Cortex of kidney (tissue), 1 donor: ENCODE measurements at places on chromosomes 12 and 14.

DNA sequence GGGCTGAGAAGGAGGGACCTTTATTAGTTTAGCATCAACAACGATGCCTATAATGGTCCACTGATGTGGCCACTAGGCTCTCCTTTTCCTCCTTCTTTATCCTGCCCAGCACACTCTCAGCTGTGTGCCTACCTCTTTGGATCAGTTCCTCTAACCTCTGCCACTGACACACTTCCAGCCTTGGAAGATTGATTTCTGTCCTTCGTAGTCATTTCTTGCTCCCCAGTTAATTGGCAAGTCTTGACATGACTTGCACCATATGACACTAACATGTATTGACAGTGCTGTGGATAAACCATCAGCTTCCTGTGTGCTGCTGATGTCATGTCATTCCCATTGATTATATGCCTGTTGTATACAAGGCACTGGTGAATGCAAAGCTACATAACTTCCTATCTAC, 90.2 kb upstream of the PLEKHG7 start:
- DNase-seq = no peak

DNA sequence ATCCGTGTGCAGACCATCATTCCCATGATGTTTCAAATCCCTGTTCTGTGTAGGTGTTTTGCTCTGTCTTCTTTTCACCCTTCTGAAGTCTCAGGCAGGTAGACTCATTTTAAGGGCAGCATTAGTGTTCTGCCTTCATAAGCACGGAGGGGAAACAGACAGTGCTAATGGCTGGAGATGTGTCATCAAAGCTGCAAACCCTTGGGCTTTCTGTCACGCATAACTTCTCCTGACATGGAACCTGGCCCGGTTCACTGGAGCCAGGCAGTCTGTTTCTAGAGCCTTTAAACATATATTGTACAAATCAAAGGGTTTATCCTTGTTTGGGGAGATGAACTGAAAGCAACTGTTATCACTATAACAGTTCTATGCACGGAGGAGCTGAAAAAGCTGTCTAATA, 141.4 kb downstream of the TMEM132D start:
- DNase-seq = no peak

DNA sequence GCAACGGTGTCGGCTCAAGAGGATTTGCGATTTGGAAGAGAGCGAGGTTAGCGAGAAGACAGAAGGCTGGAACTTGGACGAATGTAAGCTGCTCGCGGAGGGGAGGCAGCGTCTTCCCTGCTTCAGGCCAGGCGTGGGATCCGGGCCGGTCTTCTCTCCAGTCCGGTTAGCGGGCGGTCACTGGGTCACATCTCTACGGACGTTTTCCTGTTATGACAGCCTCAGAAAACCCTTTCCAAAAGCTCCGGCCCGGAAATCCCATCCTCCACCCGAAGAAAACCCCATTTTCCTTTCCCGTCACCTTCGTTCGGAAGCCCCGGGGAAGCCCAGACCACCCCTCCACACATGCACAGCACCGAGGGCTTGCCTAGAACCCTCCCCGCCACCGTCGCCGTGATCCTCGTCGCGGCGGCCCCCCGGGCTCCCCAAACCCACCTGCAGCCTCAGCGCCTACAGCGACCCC, 268 bp downstream of the NDUFB1 start:
- no peak for DNase-seq

DNA sequence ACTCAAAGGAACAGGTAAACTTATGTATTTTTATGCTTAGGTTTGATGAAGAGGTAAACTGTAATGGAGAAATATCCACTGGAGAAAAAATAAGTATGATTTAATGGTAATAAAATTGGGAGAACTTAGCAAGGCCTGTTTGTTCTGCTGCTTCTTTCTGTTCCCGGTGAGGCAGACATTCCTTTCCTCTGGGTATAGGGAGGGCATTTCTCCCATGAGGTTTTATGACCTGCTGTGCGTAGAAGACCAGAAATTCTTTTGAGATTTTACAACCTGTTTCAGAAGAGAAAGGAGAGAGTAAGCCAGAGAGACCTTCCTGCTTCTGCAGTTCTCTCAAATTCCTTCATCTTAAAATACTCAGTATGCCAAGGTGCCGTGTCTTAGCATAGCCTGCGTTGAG, 139.4 kb upstream of the RMST start:
- DNase-seq = no peak

- no peak for DNase-seq
Measured at GRCh38 chr12:56758728-56759262, 4.3 kb upstream of the HSD17B6 start.

DNA sequence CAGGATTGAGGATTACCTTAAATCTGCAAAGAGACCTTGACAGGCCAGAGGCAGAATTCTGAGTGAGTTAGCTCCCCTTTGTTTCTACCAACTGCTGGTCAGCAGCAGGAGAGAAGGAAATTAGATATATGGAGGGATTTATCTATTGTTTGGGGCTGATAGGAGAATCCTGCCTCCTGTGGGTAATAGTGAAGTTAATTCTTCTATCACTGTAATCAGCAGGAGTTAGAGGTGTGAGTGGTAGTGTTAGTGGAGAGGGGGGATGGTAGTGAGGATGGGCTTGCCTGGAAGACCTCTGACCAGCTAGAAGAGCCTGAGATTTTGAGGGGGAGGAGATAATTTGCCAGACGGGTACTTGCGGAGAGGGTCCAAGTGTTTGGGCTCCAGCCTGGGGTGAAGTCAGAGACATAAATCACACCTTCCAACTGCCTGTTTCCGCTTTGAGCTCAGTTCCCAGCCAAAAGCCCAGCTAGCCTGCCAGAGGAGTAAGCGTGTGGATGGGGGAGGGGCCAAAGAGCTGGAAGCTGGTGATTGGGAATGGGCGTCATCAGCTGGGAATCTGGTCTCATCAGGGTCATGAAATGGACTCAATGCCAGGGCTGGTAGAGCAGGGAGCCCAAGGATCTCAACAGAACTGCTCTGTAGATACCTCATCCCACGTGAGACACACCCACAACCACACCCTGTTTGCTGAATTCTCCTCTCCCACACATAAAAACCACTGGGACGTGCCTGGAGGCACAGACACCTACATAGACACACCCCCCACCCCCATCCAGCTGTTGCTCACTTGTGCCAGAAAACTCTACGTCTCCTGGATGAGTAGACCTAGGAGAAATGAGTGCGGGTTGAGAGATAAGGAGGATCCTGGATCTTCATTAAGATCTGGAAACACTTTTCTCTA, 13.1 kb upstream of the ITGA5 start:
- DNase-seq = no peak

DNA sequence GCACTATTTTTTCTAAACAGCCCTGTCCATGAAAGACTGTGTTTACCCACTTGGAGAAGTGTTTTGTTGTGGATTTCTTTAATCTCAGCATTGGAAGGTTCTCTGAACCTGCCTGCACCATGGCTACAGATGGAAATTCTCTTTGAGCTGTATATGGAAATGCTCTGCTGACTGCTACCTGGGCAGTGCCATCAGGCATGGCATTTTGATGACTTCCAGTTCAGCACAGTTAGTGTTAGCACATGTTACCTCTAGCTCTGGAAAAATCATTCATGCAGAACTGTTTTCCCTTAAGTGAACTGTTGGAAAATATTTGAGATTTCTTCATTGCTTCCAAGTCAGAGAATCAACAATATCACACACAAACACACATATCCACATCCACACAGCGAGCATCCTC, 52.6 kb upstream of the RIC8B start:
- no peak for DNase-seq

DNA sequence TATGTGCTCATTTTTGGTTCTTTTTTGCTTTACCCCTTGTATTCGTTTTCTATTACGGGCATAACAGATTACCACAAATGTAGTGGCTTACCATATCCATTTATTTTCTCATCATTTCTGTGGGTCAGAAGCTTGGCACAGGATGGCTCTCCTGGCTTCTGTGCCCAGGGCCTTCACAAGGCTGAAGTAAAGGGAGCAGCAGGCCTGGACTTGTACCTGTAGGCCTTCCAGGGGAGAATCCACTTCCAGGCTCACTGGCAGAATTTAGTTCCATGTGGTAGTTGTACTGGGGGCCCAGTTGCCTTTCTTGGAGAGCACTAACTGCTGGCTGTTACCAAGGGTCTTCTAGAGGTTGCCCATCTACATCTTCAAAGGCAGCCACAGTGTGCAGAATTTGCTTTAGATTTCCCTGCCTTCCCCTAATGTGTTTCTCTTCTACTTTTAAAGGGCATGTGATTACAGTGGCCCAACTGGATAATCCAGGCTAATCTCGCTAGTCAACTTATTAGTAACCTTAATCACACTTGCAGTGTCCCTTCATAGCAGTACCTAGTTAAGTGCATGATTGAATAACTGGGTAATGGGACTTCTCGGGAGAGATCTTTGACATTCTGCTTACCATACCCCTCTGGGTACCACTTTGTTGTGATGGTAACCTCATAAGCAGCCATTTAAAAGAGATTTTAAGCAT, 67.0 kb downstream of the CRADD start:
- DNase-seq = no peak

DNA sequence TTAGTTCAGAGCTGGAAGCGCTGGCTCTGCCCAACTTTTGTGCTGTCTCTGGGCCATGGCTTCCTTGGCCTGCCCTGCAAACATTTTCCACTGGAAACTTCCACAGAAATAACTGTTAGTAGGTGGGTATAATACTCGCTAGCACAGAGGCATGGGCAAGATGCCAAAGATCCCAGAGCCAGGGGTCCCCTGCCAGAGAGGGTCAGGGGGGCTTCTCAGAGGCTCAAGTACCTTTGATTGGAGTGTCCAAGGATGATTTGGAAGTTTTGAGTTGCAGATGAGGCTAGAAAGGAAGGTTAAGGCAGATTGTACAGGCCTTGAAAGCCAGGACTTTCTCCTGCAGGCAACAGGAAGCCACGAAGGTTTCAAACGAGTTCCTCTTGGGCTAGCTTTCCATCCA, 187.6 kb downstream of the DICER1 start:
- no peak for DNase-seq
